ENCODE measurements at places on chromosomes 11 and 22. TPM values are rescaled to one million over a fixed set of nuclear protein-coding genes. Genes with fewer than 3 reads are reported as not detected.

- H3K4me3 ChIP-seq, result no peak overlapping the region
- H3K27me3 ChIP-seq, result peaks cover 23% of the 10 kb centered on the region
- H3K27ac ChIP-seq, result no peak overlapping the region
- H3K36me3 ChIP-seq, result no peaks in the 10 kb centered on the region
- DNase-seq, result no peak
Measured at GRCh38 chr22:22710719-22711531, 66.5 kb downstream of the GGTLC2 start.

DNA sequence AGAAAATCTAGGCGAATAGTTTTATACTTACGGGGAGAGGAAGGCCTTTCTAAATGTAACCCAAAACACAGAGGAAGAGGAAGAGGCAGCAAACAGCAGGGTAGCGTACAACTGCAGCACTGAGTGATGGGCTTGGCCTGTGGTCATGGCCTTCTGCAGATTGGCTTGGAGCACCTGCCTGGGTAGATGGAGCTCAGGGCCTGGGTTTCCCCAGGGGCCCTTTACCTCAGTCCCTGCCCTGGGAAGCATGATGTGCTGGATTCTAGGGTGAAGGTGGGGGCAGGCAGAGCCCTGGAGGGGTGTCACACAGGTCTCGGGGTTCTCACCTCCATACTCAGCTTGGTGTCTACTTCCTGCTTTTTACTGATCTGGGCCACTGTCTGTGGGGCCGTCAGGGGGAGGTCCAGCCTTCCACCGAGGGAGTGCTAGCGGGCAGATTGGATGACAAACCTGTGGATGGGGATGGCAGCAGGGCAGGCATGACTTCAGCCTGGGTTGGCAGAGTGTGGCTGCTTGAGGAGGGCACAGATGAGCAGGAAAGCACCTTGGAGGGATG, 27.7 kb upstream of the CHRM1 start:
- no peak overlapping the region for H3K4me3 ChIP-seq
- no peak overlapping the region for H3K27ac ChIP-seq
- H3K27me3 ChIP-seq, result no peaks in the 10 kb centered on the region
- no peak for DNase-seq

- H3K27me3 ChIP-seq, result no peaks in the 10 kb centered on the region
- no peak overlapping the region for H3K4me3 ChIP-seq
- no peaks in the 10 kb centered on the region for H3K4me1 ChIP-seq
- DNase-seq, result no peak
- no peak overlapping the region for H3K27ac ChIP-seq
Measured at GRCh38 chr22:48239461-48240147, 1477.2 kb downstream of the TBC1D22A start.

DNA sequence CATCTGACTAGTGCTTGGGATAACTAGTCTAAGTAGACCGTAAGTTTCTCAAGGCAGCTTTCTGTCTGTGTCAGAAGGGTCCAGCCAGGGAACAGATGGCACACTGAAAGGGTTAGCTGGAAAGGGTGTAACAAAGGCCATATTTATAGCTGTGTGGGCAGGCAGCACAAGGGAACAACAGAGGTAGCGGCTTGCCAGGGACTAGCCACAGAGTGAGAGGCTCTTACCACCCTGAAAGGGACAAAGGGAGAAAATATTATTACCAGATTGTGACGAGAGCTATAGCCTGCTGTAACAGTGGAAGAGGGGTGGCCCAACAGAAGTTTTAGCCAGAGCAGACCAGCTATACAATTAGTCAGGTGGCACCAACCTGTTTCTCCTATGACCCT, 129.4 kb downstream of the CCDC34 start:
- H3K27ac ChIP-seq, result no peak overlapping the region
- no peaks in the 10 kb centered on the region for H3K36me3 ChIP-seq
- no peak for DNase-seq
- H3K4me3 ChIP-seq, result no peak overlapping the region
- no peaks in the 10 kb centered on the region for H3K27me3 ChIP-seq

The MFRP gene
- total RNA-seq, result not detected

Measured in esophagus muscularis mucosa (tissue), 4 donors.